Endothelial cell of umbilical vein (primary cell): ENCODE measurements at places on chromosomes 16 and 17. TPM values are rescaled to one million over a fixed set of nuclear protein-coding genes. Genes with fewer than 3 reads are reported as not detected.

DNA sequence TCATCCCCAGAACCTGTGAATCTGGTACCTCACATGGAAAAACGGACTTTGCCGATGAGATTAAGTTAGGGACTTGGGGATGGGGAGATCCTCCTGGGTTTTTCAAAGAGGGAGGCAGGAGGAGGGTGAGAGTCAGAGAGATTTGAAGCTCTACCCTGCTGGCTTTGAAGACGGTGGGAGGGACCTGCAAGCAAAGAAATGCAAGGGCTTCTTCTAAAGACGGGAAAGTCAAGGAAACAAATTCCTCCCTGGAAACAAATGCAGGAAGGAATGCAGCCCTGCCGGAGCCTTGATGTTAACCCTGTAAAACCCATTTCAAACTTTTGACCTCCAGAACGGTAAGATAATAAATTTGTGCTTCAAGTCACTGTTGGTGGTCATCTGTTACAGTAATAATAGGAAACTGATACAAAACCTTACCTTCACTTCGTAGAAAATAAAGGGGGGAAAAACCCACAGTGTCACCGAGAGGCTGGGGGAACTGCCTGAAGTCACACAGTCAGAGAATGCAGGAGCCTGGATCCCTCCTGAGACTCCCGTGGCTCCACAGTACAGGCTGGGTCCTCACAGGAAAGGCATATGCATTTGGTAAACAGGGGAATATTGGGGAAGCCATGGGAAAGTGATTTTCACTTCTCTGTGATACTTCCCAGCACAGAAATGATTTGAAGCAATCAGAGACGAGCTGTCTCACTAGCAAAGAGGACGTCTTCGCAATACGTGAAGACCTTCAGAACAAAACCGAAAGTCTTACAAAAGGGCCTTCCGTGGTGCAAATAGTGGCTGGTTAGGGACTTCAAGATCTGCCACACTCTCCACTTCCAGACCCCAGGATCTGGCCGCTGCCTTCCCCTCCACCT is 58.9 kb upstream of the CLEC3A start:
- H3K27me3 ChIP-seq: no peaks in the 10 kb centered on the region
- no peak overlapping the region for H3K27ac ChIP-seq
- DNase-seq: no peak
- H3K4me1 ChIP-seq: no peaks in the 10 kb centered on the region

GRCh38 chr17:980406-981291 is 1.1 kb upstream of the NXN start:
- no peak overlapping the region for H3K27ac ChIP-seq
- peaks cover 21% of the 10 kb centered on the region for H3K4me1 ChIP-seq
- H3K36me3 ChIP-seq: no peaks in the 10 kb centered on the region
- peak; percentile 82 for DNase-seq

DNA sequence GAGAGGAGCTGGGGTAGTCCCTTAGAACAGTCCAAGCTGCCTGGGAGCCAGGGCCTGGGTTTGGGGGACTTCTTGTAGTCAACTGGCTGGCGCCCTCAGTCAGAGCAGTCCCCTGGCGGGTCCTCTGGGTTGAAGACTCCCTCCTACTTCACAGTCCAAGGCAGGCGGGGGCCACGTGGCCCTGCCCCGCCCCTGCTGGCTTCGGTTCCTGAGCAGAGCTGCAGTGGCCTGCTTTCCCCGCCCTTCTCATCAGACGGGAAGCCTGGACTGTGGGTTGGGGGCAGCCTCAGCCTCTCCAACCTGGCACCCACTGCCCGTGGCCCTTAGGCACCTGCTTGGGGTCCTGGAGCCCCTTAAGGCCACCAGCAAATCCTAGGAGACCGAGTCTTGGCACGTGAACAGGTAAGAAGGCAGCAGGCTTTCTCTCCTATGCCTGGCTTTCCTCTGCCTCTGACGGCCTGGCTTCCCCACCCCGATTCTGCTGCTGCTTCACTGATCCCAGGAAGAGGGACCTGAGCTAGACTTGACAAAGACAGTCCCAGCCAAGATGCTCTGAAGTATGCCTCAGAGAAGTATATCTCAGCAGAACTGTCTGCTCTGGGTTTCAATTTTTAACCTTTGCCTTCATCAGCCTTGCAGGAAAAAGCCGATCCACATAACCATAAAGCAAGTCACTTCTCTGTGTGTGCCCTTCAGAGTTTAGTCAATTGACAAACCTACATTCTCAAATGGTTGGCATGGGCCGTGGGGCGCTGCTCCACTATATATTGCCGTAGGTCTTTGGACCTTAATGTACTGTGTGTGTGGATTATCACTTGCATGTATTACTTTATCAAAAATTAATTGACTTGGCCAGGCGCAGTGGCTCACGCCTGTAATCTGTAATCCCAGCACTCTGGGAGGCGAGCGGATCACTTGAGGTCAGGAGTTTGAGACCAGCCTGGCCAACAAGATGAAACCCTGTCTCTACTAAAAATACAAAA is 56.3 kb downstream of the SF3B3 start:
- no peaks in the 10 kb centered on the region for H3K36me3 ChIP-seq
- H3K4me1 ChIP-seq: peaks cover 24% of the 10 kb centered on the region
- H3K27me3 ChIP-seq: no peaks in the 10 kb centered on the region
- no peak overlapping the region for H3K27ac ChIP-seq
- H3K4me3 ChIP-seq: no peak overlapping the region

NTN3 gene
- 0.15 TPM in 1 of 2 replicates, not detected in the other for total RNA-seq

KRTAP16-1 gene
- total RNA-seq: not detected in 2 replicates

SCN4A gene
- 0.40 TPM in 1 of 2 replicates, not detected in the other for total RNA-seq
